Tibial nerve (tissue), 4 donors: ENCODE measurements at places on chromosomes 3 and 15. TPM values are rescaled to one million over a fixed set of nuclear protein-coding genes. Genes with fewer than 3 reads are reported as not detected.

GRCh38 chr3:13427662-13428603 is 7.8 kb upstream of the NUP210 start:
- no peak for DNase-seq

DNA sequence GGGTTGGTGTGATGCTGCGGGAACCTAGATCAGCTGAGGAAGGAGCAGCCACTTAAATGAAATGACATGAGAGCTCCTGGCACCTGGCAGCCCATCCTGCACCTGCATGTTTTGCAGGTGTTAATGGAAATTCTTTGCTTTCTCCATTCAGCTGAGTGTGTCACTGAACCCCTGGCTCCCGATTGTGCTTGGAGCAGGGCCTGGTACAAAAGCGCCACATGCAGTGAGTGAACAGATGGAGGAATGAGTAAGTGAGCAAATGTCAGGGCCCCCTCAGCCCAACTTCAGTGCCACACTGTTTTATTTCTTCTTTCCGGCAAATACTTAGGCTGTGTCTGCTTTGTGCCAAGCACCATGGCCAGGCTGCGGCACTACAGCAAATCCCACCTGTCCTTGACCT is 132.2 kb downstream of the ASB7 start:
- DNase-seq: no peak

- no peak for DNase-seq
These were observed 208.3 kb downstream of the THSD4 start for GRCh38 chr15:71323584-71323983.

DNA sequence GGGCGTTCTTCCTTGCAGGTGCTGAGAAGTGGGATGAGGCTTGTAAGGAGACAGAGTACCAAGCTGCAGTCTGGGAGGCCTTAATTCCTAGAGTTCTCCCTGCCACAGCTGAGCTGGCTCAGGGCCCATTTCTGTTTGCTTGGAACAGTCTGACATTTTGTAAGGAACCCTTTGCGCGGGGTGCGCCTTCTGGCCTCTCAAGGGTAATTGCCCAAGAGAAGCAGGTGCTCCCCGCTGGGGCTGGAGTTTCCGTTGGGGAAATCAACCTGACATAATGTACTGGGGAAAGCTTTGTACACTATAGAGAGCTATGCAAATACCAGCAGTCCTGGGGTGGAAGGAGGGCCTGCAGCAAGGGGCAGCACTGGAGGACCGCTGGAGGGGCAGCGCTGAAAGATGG is 83.6 kb downstream of the HMG20A start:
- peak; percentile 40 for DNase-seq

Gene BRK1
- 81.9 TPM for total RNA-seq
